Activated CD8-positive, alpha-beta T cell treated with anti-CD3 and anti-CD28 coated beads, Interleukin-2, amount 10 ng/mL, durations not matched to agents 7 days and 5 days (primary cell): ENCODE measurements at places on chromosomes 2 and 18. TPM values are rescaled to one million over a fixed set of nuclear protein-coding genes. Genes with fewer than 3 reads are reported as not detected.

DNA sequence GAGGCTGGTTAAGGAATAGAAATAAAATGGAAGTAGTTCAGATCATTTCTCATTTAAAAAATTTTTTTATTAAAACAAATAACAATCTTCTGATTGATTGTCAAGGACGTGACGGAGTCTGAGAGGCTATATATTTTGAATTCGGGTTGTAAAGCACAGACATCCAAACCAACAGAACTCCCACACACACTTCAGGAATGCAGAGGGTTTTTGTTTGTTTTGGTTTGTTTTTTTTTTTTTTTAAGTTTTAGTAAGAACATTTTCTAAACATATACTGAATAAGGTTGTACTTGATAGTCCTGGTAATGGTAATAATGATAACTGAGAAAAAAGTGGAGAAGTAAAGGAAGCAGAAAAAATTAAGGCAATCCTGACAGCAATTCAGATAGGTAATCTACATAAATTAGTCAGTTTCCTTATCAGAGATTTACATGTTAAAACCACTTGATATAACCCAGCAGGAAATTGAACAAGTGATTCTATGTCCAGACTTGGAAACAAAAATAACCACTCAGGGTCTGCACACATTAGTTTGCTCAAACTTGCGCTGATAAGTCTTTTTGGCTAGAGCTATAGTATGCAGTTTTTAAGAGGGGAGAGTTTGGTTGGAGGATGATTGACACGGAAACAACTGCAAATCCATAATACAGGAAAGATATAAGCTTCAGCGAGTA, 51.5 kb upstream of the CTAGE1 start:
- no peak for DNase-seq

Gene TSGA10
- 6.0 TPM for total RNA-seq

Gene MAB21L4
- not detected for total RNA-seq

Gene DSC2
- total RNA-seq = not detected

- peak; percentile 60 for DNase-seq
Measured at GRCh38 chr2:25851740-25852503, 26.4 kb downstream of the ASXL2 start.
